CD4-positive, alpha-beta memory T cell (primary cell): ENCODE measurements at places on chromosomes 7 and 10. TPM values are rescaled to one million over a fixed set of nuclear protein-coding genes. Genes with fewer than 3 reads are reported as not detected.

FAM25C gene
- total RNA-seq, result not detected

OGDH gene
- 126 TPM for total RNA-seq

DNA sequence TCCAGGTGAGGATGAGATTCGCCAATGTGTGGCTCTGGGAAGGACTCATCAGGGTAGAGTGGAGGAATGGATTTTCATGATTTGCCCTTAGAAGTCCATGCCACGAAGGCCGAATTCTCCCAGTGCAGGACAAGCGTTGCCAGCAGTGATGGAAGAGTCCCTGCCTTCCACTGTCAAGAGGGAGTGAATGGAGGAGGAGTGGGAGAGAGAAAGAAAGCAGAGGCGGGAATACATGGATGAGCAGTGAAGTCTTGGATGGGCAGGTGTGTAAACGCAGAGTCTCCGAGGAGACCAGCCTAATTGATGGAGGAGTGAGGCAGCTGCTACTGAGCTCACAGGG lies 419.2 kb downstream of the GLRX3 start:
- no peak for DNase-seq

DNA sequence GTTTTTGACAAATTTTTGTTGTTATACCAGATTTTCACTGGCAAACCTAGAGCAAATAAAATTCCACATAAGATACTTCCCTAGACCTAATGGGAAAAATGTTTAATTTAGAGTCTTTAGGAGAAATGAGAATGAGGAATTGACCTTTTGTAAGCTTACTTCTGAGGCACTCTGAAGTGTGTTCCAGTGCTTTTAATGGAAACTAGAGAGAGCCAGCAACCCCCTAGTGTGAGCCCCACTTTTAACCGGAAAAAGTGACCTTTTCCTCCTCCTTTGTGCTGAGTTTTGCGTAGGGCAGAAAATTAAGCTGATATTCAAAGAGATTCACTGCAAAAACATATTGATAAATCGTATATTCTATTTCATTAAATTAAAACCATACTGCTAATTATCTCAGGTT lies 5.2 kb downstream of the IKZF1 start:
- DNase-seq, result no peak
